Activated T-helper 1 cell treated with anti-CD3 and anti-CD28 coated beads, Interleukin-2, amount 50 U/mL, for 16 hours (primary cell): ENCODE measurements at places on chromosomes 1 and 21.

DNA sequence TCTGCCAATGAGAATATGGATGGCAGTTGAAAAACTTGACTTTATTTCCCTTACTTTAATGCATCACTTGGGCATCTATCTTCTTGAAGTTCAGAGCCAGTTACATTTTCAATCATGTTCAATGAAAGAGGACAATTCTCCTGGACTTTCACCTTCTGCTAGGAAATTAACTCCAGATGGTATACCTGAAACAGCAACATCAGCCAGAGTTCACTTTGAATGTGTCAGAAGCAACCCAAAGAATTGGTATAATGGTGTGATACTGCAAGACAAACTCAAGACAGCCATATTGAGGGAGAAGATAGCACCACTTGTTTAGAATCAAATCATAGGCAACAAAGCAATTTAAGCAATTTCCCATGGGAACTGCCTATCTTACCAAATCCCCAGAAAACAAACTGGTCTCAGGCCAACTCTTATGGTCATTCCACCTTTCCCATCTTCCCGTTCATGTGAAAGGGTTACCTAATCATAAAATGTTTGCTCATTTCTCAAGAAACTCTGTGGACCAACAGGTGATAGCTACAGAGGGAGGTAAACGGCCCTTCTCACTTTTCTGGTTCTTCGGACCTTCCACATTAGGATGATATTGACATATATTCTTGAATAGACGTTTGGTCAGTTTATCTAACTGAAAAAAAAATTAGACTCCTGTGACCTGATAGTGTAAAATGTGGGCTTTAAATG is 29.7 kb upstream of the C8B start:
- no peak for DNase-seq

- no peak for DNase-seq
These were observed 15.6 kb downstream of the RPS27 start for GRCh38 chr1:154006136-154006535.

GRCh38 chr1:49102752-49103151 is 326.1 kb upstream of the BEND5 start:
- DNase-seq: no peak

DNA sequence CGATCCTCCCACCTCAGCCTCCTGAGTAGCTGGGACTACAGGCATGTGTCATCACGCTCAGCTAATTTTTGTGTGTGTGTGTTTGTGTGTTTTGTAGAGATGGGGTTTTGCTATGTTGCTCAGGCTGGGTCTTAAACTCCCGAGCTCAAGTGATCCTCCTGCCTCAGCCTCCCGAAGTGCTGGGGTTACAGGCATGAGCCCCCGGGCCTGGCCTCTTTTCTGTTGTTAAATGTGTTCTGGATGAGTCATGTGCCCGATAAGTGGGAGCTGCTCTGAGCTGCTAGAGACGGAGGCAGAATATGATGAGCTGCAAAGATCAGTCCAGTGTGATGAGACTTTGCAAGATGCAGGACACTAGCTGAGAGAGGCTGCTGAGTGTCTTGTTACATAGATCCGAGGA is 75.5 kb downstream of the VPS13D start:
- no peak for DNase-seq

GRCh38 chr21:42437786-42438185 is 34.1 kb downstream of the UBASH3A start:
- no peak for DNase-seq

- no peak for DNase-seq
These were observed 53.3 kb upstream of the EPS8L3 start for GRCh38 chr1:109816975-109817535.

- no peak for DNase-seq
These were observed 17.3 kb downstream of the TAF5L start for GRCh38 chr1:229608590-229608989.

GRCh38 chr1:206498685-206499084 is 8.6 kb upstream of the RASSF5 start:
- DNase-seq: no peak

GRCh38 chr1:180155182-180155682 is 563 bp downstream of the QSOX1 start:
- DNase-seq: no peak

- DNase-seq: no peak
These were observed 443.0 kb downstream of the SIPA1L2 start for GRCh38 chr1:232186931-232187330.

DNA sequence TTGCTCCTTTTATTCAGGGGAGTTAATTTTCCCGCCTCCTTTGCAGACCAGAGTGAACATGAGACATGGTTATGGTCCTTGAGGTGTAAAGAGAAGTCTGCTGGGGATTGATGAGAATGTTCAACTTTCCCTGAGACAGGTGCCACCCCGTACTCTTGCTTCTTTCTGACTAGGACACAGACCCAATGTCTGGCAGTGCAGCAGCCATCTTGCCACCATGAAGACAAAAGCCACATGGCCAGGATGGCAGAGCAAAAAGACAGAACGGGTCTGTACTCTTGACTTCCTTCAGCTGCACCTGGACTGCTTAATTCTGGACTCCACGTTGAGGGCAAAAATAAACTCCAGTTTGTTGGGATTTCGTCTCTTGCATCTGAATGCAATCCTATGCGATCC is 54.1 kb downstream of the KLHDC7A start:
- no peak for DNase-seq

DNA sequence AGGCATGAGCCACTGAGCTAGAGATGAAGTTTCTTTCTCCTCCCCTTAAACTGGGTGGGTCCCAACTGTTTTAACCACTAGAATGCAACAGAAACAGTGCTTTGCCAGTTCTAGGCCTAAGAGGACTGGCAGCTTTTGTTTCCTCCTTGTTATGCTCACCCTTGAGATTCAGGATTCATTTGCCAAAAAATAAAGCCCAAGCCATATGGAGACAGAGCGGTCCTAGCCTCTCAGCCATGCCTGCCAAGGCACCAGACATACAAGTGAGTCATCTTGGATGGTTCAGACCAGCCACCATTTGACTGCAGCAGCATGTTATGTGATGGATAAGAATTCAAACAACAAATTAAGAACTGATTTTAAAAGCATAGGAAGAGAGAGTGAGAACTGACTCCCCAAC is 38.1 kb upstream of the STUM start:
- DNase-seq: no peak

- DNase-seq: no peak
These were observed 99.2 kb downstream of the LHX8 start for GRCh38 chr1:75233302-75233929.

- no peak for DNase-seq
These were observed 14.5 kb downstream of the TBX15 start for GRCh38 chr1:118973531-118974137.

GRCh38 chr1:244048256-244049161 is 2.6 kb upstream of the ZBTB18 start:
- DNase-seq: peak; percentile 97

GRCh38 chr1:66237042-66237441 is 296.9 kb upstream of the SGIP1 start:
- no peak for DNase-seq

- no peak for DNase-seq
These were observed 106.8 kb upstream of the ATP1A1 start for GRCh38 chr1:116265931-116266863.

- DNase-seq: no peak
These were observed 105.1 kb downstream of the PBX1 start for GRCh38 chr1:164664127-164664526.
